ENCODE measurements at places on chromosomes 2 and 18.
A peak's percentile ranks its signal among the peaks of the same experiment; 100 is the strongest.

GRCh38 chr18:4433717-4434116, 21.4 kb downstream of the DLGAP1 start:
- no peak for DNase-seq

GRCh38 chr18:51753365-51754057, 556.0 kb upstream of the MEX3C start:
- DNase-seq, result no peak

DNA sequence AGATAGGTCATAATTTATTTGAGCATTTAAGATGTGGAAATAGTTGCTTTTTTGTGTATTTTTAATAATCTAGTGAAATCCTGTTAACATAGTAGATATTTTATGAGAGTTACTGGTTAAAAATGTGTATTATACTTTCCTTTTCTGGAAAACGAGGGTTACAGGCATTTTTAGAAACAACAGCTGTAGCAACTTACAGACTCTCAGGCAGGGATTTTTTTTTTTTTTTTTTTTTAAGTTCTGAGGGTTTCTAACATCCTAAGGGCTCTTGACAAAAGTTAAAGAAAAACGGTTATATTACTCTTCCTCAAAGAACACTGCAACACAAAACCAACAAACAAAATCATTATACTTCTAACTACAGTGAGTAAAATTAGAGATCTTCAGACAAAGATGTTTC, 205.9 kb downstream of the ACKR3 start:
- DNase-seq, result no peak

DNA sequence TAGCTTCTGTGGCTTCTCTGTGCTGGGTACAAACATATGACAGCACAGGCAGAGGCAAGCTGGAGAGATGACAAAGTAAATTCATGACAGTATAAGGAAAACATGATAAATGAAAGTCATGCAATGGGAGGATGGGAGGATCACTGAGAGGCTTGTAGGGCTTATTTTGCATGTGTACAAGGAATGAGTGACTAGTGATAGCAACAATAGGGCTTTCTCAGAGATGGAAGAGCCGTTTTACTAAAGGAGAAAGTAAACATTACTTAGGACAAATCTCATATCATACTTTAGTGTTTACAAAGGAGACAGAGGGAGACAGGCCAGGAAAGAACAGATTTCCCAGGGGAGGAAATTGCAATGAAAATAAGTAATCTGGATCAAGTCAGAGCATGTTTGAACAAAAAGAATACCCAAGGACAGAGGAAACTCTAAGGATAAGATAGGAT, 82.5 kb upstream of the RBMS1 start:
- no peak for DNase-seq

DNA sequence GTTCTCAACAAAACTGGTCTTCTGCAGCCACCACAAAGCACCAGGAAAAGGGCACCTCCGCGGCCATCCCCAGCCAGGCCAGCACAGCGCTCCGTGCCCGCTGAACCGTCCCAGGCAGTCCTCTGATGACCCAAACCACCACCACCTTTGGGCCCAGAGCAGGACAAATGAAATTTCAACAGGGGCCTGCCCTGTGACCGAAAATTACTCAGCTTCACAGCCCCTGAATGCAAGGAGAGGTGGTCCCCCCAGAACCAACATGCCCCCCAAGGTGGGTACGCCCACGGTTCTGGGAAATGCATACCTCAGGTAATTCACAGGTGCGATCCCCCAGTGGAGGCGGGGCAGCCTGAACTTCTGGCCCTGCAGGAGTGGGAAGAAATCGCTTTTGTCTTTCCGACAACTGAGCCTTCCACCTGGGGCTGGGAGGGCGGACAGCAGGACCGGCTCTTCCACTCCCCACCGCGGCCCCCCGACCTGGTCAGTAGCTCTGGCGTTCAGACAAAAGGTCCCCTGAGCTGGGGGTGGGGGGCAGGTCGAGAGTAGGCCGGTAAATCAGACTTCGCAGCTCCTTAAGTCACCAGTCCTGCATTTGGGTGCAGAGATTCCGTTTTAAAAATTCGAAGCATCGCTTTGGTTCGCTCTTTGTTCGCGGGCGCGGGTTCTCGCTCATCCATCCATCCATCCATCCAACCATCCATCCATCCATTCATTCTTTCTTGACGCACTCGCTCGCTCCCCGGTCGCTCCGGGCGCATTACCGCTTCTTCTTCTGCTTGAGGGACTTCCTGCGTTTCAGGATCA, 1.4 kb downstream of the ARL4C start:
- no peak for DNase-seq

GRCh38 chr2:109143214-109144187, 14.5 kb downstream of the SH3RF3 start:
- DNase-seq, result peak; percentile 54

DNA sequence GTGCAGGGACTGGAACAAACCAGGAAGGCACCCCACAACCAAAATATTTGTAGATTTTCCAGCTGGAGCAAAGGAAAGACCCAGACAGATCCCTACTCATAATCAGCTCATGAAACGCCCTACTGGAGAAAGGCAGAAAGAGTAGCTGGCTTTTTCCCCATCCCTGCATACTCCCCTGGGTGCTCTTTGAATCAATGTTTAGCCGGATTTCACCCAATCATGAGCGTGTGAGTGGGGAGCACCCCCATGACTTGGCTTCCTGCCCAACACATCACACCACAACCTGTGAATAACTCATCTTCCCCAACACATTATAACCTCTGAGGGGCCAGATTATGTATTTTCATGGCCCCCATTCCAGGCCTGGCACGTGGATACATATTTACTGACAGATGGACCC, 35.1 kb upstream of the SLC14A1 start:
- DNase-seq, result peak; percentile 45

GRCh38 chr18:68461481-68462018, 253.4 kb downstream of the TMX3 start:
- no peak for DNase-seq

DNA sequence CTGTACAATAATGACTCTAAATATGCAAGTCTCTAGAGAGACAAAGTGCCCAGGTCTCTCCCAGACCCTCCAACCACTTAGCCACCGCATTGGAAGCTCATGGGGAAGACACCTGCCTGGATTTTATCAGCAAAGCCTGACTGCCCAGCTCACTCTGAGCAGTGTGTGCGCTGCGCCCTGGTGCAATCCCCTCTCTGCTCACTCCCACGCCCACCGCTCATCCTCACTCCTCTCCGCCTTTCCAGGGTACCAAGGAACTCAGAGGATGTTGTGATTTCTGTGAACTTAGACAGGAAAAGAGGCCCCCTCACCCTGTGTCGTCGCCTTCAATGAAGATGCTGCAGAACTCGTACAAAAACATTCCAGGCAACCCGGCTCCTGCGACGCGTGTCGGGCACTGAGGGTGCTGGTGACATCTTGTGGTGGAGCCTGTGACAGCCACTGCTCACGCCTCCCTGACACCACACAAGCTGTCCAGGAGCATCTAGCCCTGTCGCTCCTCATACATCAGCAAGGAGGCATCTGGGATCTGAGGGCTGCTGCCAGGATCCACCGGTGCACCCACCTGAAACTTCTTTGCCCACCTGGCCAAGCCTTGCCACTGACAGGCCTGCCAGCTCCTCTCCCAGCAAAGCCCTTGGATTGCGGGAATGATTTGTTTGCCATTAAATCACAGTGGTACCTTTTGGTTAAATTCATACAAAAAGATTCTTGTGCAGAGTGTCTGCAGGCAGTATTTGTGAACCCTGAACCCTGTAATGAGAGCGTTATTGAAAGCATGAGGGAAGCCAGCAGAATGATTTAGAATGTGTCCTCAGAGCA, 220.4 kb downstream of the ZNF516 start:
- DNase-seq, result no peak

DNA sequence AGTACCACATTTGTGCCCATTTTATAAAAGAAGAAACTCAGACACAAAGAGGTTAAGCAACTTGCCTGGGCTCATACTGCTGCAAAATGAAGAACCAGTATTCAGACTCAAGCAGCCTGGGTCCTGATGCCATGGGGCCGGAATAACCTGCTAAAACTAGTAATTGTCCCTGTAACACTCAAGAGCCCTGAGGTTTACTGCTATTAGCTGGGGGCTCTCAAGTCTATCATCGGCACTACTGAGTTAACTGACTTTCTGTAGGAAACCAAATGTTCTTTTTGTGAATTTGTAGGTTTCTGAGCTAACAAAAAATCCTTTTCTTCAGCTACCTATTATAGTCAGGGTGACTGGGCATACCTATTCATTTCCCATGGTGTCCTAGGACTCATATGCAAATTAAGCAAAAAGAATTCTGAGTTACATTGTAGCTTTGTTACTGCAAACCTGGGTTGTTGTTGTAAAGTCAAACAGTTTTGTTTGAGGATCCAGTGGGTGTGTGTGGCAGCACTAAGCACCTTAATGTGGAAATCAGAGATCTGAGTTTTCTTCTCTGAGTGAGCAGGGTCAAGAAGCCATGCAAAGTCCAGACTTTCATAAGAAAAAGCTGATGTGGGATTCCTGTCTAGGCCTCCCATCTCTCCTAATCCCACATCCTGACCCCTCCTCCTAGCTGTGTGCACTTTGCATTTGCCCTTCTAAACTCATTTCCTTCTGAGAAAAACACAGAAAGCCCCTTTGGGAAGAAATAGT, 72.4 kb upstream of the TNP1 start:
- DNase-seq, result no peak

DNA sequence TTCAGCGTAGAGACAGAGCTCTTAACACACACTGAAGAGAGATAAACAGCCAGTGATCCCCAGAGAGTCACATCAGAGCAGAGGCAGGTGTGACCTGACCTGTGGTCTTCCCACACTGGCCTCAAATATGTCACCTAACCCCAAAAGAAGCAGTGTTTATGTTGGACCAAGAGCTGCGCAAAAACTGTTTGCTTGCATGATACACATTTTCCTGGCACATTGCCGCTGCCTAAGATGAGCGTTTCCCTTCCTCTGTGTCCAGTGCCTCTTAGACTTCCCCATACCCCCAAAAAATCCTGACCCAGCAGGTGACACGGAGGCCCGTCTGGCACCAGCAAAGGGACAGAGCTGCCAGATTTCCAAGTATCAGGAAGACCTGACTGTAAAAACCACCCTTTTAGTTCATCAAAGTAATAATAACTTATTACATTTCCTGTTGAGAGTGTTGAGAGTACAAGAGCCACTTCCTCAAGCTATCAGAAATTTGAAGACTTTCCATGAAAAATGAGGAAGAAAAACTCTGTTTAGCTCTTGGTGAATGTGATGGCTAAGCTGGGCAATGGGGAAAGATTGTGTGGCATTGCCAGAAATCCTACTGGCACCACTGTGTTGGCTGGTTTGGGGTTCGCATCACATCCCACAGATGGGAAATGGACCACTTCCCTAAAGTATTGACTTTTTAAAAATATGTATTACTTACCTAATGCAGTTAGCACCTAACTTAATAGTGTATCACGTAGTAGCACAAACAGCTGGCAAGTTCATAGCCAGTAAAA, 6.7 kb downstream of the TNFRSF11A start:
- DNase-seq, result no peak

DNA sequence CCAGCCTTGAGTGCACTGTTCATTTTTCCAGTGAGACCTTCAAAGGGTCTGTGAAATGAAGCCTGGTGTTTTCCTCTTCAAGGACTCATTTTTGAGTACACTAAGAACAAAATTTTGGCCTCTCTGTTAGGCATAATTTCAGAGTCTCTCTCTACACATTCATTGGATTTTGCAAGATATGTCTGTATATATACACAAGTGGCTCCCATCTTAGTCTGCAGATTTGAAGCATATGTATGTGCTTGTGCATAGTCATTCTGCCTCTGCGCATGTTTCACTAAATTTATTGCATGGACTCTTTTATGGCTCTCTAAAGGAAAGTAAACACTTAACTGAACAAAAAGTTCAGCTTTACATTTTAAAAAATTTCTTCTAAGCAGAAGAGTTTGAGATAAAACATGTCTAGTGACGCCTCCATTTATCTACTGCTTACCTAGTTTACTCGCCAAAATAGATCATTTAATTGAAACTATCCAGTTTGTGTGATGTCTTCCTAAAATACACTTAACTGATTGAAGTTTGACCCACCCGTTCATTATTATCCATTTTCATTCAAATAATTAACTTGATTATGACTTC, 145.9 kb downstream of the FMNL2 start:
- no peak for DNase-seq

- DNase-seq, result no peak
Measured at GRCh38 chr2:111138839-111139238, 18.1 kb downstream of the BCL2L11 start.

DNA sequence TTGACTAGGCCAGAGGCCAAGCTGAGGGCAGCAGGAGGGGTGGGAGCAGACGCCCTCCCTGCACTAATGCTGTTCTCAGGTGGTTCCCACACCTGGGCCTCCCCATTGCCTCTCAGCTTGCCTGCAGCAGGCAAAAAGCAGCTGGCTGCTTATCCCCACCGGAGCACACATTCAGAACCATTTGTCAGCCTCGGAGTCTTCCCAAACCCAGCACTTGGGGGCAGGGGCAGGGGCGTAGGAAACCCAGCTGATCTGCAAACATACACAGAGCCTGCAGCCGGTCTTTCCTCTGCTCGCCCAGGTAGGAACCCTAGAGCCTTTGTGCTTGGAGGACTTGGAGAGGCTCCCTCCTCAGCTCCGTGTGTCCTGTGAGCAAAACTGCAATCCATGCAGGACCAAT, 249.8 kb downstream of the CYP26B1 start:
- DNase-seq, result no peak

DNA sequence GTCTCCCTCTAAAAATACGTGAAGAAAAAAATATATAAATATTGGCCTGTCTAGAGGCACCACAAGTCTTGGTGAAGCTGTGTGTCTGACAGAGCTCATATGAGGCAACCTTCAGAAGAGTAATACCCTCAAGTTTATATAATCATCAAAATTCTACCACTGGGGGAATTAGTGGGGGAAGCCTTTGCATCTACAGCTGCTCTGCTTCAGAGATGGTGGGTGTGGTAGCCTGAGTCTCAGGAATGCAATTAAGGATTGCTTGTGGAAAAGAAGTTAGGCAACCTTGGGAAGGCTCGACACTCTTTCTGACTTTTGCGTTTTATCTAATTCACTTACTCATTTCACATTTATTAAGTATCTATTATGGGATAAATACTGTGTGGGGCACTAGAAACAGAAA, 17.4 kb downstream of the TPGS2 start:
- DNase-seq, result no peak

- no peak for DNase-seq
Measured at GRCh38 chr2:50718146-50718545, 313.8 kb downstream of the NRXN1 start.

- DNase-seq, result no peak
Measured at GRCh38 chr2:76427452-76427851, 716.7 kb upstream of the GCFC2 start.

- no peak for DNase-seq
Measured at GRCh38 chr2:69718338-69718965, 23.5 kb upstream of the ANXA4 start.

DNA sequence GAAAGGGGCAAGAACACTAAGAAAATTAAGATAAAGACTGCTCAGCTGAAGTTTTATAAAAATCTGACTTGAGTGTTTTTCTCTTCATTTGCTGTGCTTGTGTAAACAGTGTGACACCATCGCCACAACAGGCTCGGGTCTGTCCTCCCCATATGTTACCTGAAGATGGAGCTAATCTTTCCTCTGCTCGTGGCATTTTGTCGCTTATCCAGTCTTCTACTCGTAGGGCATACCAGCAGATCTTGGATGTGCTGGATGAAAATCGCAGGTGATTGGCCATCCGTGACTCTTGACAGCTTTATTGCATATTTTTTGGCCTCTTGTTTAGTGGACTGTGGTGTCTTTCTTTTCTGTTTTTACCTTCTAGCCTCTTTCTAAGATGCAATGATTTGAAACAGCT, 22.1 kb downstream of the MFF start:
- DNase-seq, result no peak
